ENCODE measurements at places on chromosomes 13 and 19.

DNA sequence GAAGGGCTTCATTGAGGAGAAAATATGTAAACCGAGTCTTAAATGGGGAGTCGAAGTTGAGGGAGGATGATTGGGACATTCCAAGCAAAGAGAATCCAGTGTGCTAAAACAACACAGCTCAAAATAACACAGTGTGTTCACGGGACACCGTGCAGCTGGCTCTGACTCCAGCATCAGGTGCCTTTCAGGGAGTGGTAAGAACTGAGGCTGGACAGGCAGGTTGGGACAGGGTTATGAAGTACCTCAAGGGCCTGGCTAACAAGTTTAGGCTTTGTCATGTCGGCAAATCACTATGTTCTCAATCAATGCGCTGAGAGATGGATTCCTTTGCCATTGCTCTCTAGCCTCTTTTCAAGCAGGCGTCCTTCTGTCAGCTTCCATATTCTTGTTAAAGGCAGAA, 27.5 kb upstream of the WDFY2 start:
- no peak for DNase-seq

DNA sequence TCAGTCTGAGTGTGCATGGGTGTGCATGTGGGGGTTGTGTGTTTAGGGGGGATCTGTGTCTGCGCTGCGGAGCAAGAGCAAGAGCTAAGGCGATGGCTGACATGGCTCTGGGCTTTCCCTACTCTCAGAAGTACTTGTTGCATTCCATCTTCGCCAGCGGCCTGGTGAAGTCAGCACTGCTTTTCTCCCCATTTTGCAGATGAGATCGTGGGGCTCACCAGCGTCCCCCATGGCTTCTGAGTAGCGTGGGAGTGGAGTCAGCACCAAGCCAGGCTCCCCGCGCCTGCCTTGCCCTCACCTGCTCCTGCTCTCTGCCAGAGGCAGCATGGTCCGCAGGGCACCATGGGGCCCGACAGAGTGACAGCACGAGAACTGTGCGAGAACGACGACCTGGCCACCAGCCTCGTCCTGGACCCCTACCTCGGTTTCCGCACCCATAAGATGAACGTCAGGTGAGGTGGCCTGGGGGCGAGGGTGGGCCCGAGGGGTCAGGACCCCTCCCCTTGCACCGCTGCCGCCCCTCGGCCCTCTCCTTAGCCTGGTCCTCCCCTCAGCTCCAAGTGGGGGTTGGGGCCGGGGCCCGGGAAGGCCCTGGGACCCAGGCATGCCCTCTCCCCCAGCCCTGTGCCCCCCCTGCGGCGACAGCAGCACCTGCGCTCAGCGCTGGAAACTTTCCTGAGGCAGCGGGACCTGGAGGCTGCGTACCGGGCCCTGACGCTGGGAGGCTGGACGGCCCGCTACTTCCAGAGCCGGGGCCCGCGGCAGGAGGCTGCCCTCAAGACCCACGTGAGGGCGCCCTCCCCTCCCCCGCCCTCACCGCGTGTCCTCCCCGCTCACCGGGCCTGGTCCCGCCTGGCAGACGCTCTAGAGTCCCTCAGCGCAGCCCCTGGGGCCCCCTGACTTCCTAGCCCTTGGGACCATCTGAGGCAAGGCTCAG, 2.2 kb downstream of the KMT5C start:
- peak; percentile 12 for DNase-seq

DNA sequence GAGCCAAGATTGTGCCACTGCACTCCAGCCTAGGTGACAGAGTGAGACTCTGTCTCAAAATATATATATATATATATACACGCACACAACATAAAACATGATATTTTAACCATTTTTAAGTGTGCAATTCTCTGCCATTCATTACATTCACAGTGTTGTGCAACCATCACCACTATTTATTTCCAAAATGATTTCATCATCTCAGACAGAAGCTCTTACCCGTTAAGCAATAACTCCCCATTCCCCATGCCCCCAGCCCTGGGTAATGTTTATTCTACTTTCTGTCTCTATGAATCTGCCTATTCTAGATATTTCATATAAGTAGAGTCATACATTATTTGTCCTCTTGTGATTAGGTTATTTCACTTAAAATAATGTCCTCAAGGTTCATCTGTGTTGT, 20.3 kb downstream of the WDR88 start:
- DNase-seq: no peak

DNA sequence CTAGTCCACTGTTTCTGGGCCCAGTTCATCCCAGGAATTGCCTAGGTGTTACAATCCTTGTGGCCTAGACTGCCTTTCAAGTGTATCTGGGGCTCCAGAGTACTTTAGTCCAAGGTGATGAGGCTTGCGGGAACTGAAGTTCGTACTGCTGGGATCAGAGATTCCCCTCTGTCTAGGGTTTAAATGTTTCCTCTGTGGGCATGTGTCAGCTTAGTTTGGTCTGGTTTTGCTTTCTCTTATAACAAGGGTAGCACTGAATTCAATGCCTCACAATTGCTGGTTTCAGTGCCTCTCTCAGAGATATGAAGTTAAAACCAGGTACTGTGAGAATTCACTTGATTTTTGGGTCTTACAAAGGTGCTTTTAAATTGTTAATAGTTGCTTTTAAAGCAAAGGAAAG, 30.8 kb downstream of the RGCC start:
- no peak for DNase-seq

DNA sequence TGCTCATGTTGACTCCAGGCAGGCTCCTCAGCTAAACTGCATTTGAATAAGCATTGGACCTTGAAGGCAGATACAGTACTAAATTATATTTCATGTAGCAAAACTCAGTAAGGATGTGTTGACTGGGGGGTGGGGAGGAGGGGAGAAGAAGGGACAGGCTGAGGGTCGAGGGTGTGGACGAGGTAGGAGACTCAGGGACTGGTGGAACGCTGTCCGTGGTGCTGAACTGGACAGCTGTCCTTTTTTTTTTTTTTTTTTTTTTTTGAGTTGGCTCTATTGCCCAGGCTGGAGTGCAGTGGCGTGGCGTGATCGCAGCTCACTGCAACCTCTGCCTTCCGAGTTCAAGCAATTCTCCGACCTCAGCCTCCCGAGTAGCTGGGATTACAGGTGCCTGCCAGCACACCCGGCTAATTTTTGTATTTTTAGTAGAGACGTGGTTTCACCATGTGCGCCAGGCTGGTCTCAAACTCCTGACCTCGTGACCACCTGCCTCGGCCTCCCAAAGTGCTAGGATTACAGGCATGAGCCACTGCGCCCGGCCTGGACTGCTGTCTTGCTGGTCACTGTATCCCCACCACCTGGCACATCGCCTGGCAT, 33.2 kb upstream of the CASP14 start:
- DNase-seq: peak; percentile 38

DNA sequence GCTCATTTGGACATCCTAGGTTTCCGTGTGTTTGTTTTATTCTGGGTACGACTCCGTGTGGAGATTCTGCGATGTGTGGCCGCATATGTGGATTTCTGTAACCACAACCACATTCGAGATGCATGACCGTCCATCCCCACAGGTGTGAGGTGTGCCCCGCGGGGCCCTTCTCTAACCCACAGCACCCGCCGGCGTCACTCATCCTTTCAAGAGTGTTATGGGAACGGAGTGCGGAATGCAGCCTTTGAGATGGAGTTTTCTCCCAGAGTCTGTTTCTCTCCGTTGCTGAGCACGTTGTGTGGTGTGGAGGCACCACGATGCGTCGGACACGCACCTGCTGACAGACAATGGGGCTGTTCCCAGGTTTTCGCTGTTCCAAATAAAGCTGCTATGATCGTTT, 40.0 kb downstream of the C13orf46 start:
- no peak for DNase-seq

DNA sequence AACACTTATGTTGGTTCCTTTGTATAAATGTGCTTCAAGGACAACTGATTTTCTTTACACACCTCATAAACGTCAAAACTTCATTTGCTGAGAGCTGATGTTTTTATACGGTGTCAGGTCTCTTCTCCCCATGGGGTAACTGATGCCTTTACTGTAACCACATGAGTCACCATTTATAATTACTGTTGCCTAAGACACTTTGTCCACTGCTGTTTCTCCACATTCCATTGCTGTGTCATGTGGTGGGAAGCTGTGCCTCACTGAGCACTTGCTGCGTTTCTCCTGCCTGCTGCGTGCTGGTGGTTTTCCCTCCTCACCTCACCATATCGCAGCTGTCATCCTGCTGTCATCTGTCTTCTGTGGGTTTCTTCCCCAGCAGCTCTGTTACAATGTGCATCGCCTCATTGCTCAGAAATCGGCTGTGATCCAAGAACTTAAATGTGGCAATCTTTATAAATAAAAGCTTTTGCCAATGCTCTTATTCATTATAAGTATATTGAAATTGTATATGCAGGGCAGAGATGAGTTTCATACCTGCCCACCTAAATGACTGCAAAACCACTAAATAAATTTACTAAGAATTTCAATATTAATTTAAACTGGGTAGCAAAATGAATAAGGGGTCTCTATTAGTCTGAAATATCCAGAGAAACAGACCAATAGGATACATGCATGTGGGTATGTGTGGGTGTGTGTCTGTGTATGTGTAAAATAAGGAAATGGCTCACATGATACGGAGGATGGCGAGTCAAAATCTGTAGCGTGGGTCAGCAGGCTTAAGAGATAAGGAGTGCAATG, 547.0 kb upstream of the SLITRK5 start:
- peak; percentile 53 for DNase-seq

- DNase-seq: no peak
Observed at GRCh38 chr13:46639033-46639981, 86.3 kb downstream of the LRCH1 start.

- DNase-seq: peak; percentile 89
Observed at GRCh38 chr19:5397804-5398692, 57.2 kb upstream of the ZNRF4 start.

DNA sequence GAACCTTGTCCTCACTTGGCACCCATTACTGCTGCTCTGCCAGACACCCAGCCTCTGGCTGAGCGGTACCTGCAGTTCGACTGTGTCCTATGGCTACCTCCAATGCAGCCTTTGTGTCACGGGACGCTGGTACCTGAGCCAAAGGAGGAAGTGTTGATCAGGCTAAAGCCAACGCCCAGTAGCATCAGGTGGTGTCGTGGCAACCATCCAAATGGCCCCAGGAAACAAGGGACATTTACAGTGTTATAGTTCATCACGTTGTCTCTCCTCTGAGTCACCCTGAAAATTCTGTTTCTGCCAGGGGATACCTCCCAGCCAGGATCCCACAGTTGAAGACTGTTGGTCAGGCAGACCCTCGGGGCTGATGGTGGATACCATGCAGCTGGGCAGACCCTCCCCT, 10.1 kb downstream of the RHPN2 start:
- DNase-seq: no peak
